CD8-positive, alpha-beta memory T cell (primary cell): ENCODE measurements at places on chromosomes 6 and 20. TPM values are rescaled to one million over a fixed set of nuclear protein-coding genes. Genes with fewer than 3 reads are reported as not detected.

DNA sequence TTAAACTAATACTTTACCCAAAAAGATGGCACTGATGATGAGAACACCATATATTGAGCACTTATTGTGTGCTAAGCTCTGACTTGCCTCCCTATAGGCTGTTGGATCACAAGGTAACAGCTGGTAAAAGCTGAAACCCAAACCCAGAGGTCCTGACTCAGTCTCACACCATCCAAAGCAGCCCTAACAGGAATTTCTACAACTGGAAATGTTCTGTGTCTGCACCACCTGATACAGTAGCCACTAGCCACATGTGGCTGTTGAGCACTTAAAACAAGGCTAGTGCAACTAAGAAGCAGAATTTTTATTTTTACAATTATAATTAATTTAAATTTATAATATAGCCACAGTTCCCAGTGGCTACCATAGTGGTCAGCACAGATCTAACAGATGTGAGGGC, 15.6 kb upstream of the MATN4 start:
- DNase-seq = no peak

- DNase-seq = no peak
Observed at GRCh38 chr20:54643761-54644160, 168.4 kb downstream of the DOK5 start.

DNA sequence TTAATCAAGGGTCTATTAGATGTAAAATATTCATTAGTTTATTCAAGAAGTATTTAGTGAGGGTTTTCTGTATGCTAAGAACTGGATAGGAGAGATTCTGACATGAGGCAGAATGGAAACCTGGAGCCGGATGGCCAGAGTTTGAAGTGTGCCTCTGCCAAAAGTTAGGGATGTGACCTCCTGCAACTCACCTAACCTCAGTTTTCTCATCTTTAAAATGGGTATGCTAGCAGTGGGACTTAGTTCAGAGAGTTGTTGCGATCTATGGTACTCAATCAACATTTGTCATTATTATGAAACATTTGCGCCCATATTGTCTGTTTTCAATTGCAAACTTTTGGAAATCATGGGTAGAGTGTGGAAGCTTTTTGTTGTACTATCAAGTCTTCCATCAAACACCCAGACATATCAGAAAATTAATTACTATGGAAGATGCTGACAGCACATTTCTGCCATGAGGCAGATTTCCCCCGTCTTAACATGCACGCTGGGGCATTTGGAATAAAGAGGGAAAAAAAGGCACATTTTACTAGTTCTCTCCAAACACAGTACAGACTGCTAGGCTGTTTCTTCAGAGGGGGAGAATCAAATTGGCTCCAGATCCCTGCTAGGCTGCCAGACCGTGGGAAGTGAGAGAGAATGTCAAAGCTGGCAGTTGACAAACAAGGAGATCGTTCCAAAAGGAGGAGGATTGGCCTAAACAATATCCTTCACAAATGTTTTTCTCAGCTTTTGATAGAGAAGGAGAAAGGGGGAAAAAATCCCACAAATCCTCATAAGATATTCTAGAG, 205.3 kb upstream of the TSHZ2 start:
- no peak for DNase-seq

- peak; percentile 17 for DNase-seq
Observed at GRCh38 chr20:63056236-63057170, 49.7 kb upstream of the BHLHE23 start.

DNA sequence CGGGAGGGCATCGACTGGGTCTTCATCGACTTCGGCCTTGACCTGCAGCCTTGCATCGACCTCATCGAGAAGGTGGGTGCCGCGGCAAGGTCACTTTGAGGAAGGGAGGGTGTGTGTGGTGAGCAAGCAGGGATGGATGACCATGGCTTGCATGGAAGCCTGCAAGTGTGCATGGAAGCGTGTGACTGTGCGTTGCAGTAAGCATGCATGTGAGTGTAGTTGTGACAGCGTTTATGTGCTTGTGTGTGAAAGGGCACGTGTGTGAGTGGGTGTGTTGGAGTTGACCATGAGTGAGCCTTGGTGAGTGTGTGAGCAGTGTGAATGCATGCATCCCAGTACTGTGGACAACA, 32.5 kb downstream of the MYH7B start:
- no peak for DNase-seq

GRCh38 chr6:97963193-97963592, 680.2 kb upstream of the MMS22L start:
- DNase-seq = no peak

GRCh38 chr20:41029150-41029901, 704 bp downstream of the TOP1 start:
- DNase-seq = peak; percentile 14

- DNase-seq = no peak
Observed at GRCh38 chr6:8743170-8743745, 307.9 kb upstream of the SLC35B3 start.

The TRAPPC3L gene
- total RNA-seq = not detected

The SYNDIG1 gene
- total RNA-seq = not detected

The TNFRSF6B gene
- total RNA-seq = not detected

The COL20A1 gene
- 0.04 TPM for total RNA-seq
